Activated CD4-positive, alpha-beta T cell treated with anti-CD3 and anti-CD28 coated beads, Interleukin-2, amount 10 ng/mL, durations not matched to agents 24 days and 14 days (primary cell): ENCODE measurements at places on chromosomes 2 and 18.

- H3K4me3 ChIP-seq: no peak overlapping the region
- no peaks in the 10 kb centered on the region for H3K4me1 ChIP-seq
- H3K27me3 ChIP-seq: peaks cover 8% of the 10 kb centered on the region
- no peaks in the 10 kb centered on the region for H3K36me3 ChIP-seq
- H3K27ac ChIP-seq: no peak overlapping the region
Observed at GRCh38 chr18:62018034-62018758, 125.4 kb upstream of the RNF152 start.

GRCh38 chr18:46334868-46335281, 230.7 kb downstream of the HAUS1 start:
- peak overlapping the region; percentile 90 for H3K27ac ChIP-seq
- peaks cover 58% of the 10 kb centered on the region for H3K27me3 ChIP-seq
- peak overlapping the region; percentile 95 for H3K4me3 ChIP-seq
- DNase-seq: peak; percentile 72

DNA sequence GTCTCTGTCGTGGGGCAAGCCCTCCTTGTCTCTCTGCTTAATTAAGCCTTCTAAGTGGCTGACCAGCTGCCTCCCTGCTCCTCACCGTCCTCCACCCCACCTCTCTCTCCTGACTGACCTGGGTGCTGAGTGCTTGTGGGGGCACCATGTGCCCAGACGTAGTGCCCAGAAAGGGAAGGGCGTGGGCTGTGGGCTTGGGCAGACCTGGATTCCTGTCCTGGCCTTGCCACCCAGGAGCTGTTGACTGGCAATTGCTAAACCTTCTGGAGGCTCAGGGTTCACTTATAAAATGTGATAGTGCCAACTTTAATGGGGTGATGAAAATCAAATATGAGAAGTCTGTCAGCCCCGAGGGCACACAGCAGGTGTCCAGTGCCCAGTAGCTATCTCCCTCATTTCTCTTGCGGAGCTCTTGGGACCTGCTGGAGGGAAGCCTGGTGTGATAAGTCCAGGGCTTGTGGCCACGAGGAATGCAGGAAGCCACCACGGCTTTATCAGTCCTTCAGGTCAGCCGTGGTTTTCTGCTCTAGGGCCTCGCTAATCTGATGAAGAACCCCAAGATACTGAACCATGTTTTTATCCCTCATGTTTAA, 22.0 kb upstream of the INHBB start:
- no peak overlapping the region for H3K4me3 ChIP-seq
- H3K27me3 ChIP-seq: peaks cover 10% of the 10 kb centered on the region
- peaks cover 4% of the 10 kb centered on the region for H3K4me1 ChIP-seq

GRCh38 chr2:241443486-241444223, 64.7 kb downstream of the STK25 start:
- peak overlapping the region; percentile 52 for H3K4me3 ChIP-seq
- peaks cover 23% of the 10 kb centered on the region for H3K4me1 ChIP-seq
- peaks cover 29% of the 10 kb centered on the region for H3K27me3 ChIP-seq
- peak overlapping the region; percentile 80 for H3K27ac ChIP-seq
- DNase-seq: peak; percentile 97

DNA sequence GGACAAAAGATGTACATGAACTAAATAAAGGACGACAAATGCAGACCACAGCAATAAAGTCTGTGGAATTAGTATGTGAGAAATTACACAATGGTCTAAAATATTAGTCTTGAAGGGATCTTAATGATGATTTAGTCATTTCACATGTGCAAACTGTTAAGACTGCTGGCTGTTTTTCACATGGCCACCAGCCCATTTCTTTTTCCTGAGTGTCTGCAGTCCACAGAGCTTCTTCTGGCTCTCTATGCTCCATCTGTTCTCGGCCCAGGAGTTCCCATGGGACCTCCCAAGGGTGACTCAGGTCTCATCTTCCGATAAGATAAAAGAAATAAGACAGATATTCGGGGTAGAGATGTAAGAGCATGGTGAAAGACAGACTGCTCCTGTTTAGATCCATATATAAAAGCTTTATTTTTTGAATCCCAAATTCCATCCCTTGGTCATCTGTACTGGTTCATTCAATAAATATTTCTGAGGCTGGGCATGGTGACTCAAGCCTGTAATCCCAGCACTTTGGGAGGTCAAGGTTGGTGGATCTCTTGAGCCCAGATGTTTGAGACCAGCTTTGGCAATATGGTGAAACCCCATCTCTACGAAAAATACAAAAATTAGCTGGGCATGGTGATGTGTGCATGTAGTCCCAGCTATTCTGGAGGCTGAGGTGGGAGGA, 20.1 kb downstream of the IL1RL1 start:
- H3K27me3 ChIP-seq: peaks cover 4% of the 10 kb centered on the region
- no peaks in the 10 kb centered on the region for H3K36me3 ChIP-seq
- peak; percentile 24 for DNase-seq
- no peak overlapping the region for H3K4me3 ChIP-seq
- H3K27ac ChIP-seq: no peak overlapping the region
- no peaks in the 10 kb centered on the region for H3K4me1 ChIP-seq

GRCh38 chr18:36889321-36889720, 60.4 kb downstream of the KIAA1328 start:
- no peak overlapping the region for H3K4me3 ChIP-seq
- H3K27me3 ChIP-seq: no peaks in the 10 kb centered on the region
- H3K4me1 ChIP-seq: peaks cover 4% of the 10 kb centered on the region
